ENCODE measurements at places on chromosomes 7 and 10.

GRCh38 chr7:132980402-132980801, 101.5 kb downstream of the CHCHD3 start:
- H3K27me3 ChIP-seq: no peaks in the 10 kb centered on the region
- H3K4me3 ChIP-seq: no peak overlapping the region
- no peaks in the 10 kb centered on the region for H3K36me3 ChIP-seq
- no peaks in the 10 kb centered on the region for H3K4me1 ChIP-seq
- no peak for DNase-seq
- no peak overlapping the region for H3K27ac ChIP-seq

- no peak for DNase-seq
Measured at GRCh38 chr10:33416691-33417090, 82.2 kb upstream of the NRP1 start.

- no peaks in the 10 kb centered on the region for H3K27me3 ChIP-seq
- H3K27ac ChIP-seq: no peak overlapping the region
- no peak overlapping the region for H3K4me3 ChIP-seq
- no peaks in the 10 kb centered on the region for H3K36me3 ChIP-seq
- no peak for DNase-seq
- H3K4me1 ChIP-seq: no peaks in the 10 kb centered on the region
Measured at GRCh38 chr10:79940431-79940830, 8.5 kb downstream of the SFTPD start.

DNA sequence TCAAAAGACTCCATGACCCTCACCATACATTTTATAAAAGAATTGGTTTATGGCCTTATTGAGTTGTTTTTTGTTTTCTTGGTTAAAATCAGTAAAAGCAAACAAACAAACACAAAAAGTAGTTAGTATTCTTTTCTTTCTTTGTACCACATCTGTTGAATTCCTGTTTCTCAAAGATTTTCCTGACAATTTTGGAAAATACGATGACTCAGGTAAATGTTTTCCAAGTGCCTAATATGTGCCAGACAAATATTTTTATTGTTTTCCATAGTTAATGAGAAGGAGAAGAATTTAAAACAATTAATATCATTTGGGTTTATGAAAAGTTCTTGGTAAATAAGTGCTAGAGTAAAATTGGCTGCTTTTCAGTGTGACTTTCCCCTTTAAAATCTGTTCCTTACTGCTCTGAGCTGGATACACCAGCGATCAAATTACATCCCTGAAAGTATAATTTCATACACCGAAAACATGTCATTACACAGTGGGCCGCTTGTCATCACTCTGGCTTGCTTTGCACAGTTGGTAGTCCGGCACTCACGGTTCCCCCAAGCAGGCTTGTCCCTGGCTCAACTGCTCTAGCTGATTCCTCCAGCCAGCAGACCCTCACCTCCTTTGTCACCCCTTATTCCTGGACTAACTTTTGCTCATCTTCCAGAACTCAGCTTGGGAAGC, 80.5 kb downstream of the TBXAS1 start:
- H3K36me3 ChIP-seq: no peaks in the 10 kb centered on the region
- no peak overlapping the region for H3K4me3 ChIP-seq
- H3K27me3 ChIP-seq: no peaks in the 10 kb centered on the region

GRCh38 chr10:70981171-70981836, 92.9 kb upstream of the PCBD1 start:
- no peak overlapping the region for H3K27ac ChIP-seq
- H3K36me3 ChIP-seq: no peaks in the 10 kb centered on the region
- H3K27me3 ChIP-seq: no peaks in the 10 kb centered on the region
- no peak for DNase-seq
- H3K4me3 ChIP-seq: no peak overlapping the region

DNA sequence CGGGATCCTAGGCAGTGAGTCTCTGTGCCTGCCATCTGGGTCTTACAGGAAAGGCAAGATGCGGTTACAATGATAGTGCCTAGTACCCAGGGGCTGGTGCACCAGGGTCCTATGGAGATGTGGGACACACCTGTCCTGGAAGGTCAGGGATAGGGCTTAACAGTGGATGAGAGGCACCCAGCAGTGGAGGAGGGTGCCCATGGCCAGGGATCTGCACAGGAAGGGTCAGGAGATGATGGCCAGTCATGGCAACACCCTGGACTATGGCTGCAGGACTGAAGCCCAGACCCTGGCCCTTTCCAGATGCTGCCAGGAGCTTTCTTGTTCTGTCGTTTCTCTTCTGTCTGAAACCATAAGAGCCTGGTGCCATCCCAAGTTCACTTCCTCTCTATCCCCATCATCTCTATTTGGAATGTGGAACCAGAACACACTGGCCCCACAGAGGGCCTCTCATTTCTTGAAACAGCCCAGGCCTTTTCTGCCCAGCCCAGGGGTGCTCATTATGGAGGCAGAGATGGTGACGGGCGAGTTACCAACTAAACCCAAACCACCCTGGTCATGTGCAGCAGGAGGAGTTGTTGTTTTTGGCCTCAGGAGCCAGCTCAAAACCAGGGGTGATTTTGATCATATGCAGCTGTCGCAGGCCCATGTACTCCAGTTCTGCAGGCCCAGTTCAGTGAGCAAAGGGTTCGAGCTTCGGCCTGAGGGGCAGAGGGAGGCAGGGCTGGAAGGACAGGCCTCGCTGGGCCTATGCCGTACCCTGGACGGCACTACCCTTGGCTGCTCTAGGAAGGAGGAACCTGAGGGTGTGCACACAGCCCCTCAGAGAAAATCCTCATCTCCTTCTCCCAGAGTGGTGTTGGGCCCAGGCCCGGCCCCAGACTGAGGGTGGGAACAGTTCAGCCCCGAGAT, 52.6 kb upstream of the GDF10 start:
- DNase-seq: no peak
- H3K27me3 ChIP-seq: no peaks in the 10 kb centered on the region
- no peak overlapping the region for H3K27ac ChIP-seq
- H3K4me3 ChIP-seq: no peak overlapping the region
- H3K36me3 ChIP-seq: no peaks in the 10 kb centered on the region

DNA sequence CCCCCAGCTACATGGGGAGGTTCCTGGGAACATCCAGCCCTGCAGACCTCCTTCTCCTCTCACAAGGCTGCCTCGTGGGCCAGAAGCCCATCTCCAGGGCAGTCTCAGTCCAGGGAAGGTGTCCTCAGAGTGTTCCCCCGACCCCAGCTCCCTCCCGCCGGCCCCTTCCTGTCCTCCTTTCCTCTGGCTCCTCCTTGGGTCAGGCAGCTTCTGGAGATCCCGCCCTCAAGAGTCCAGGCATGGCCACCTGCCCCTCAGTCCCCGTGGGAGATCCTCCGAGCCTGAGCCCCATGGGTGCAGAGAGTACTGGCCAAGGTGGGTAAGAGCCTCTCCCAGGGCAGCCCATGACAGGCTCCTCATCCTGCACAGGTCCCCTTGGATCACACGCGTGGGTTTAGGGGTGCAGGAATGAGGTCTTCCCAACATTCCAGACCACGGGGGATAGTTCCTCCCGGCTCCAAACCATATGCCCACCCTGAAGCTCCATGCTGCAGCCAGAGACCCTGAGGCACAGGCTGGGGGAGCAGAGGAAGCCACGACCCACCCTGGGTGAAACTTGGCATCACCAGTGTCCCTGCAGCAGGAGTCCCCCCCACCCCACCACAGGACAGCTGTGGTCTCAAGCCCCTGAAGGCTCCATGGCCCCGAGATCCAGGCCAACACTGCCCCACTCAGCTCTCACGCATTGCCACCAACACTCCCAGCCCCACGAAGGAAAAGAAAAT, 65.5 kb downstream of the OAT start:
- no peak for DNase-seq
- H3K36me3 ChIP-seq: no peaks in the 10 kb centered on the region
- no peak overlapping the region for H3K27ac ChIP-seq

- no peak overlapping the region for H3K4me3 ChIP-seq
- H3K27me3 ChIP-seq: no peaks in the 10 kb centered on the region
- no peaks in the 10 kb centered on the region for H3K36me3 ChIP-seq
Measured at GRCh38 chr7:90180649-90181048, 26.4 kb downstream of the STEAP1 start.

GRCh38 chr10:50346942-50347341, 95.6 kb upstream of the ASAH2 start:
- no peaks in the 10 kb centered on the region for H3K27me3 ChIP-seq
- no peak overlapping the region for H3K27ac ChIP-seq
- peaks cover 1% of the 10 kb centered on the region for H3K36me3 ChIP-seq

GRCh38 chr10:15096661-15097010, 519 bp upstream of the RPP38 start:
- H3K27ac ChIP-seq: peak overlapping the region; percentile 97
- DNase-seq: no peak
- H3K36me3 ChIP-seq: no peaks in the 10 kb centered on the region
- H3K4me1 ChIP-seq: peaks cover 30% of the 10 kb centered on the region
- H3K4me3 ChIP-seq: peak overlapping the region; percentile 79

DNA sequence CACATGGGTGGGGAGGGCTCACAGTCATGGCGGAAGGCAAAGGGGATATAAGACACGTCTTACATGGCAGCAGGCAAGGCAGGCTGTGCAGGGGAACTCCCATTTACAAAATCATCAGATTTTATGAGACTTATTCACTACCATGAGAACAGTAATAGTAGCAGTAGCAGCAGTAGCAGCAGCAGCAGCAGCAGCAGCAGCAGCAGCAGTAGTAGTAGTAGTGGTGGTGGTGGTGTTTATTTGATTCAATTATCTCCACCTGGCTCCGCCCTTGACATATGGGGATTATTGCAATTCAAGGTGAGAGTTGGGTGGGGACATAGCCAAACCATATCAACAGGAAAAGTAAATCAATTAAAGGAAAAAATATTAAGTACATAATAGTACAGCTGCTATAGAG, 184.7 kb downstream of the LRMDA start:
- no peaks in the 10 kb centered on the region for H3K36me3 ChIP-seq
- no peak for DNase-seq

DNA sequence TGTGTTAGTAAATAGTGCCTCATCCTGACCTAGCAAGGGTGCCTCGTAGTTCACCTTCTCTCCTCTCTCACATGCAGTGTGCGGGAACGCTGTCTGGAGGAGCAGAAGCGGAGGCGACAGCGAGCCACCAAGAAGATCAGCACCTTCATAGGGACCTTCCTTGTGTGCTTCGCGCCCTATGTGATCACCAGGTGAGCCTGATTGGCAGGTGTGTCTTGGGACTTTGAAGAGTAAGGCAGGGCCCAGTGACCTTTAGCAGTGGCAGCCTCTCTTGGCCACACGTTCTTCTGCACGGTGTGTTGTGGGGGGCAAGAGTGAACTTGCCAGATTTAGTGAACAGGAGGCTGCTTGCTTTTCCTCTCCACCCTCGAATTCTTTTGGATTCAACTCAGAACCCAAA, 8.6 kb downstream of the GPR26 start:
- no peaks in the 10 kb centered on the region for H3K4me1 ChIP-seq
- DNase-seq: no peak

DNA sequence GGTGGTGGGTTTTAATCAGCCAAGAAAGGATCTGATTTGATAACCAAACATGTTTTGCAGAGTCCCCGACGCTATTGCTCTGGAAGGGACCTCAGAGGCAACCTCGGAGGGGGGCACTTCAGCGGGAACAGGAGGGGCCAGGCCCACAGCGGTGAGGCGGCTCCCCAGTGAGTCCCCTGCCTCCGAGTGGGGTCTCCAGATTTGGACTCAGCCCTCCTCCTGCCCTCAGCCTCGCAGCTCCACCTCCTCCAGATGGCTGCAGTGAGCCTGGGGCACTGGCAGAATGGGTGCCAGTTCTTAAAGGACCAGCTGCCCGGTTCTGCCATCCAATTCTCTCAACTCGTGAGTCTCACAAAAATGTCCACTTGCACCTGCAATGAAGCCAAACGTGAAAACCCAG, 61.0 kb upstream of the NANOS1 start:
- H3K4me1 ChIP-seq: no peaks in the 10 kb centered on the region
- DNase-seq: no peak
- H3K36me3 ChIP-seq: no peaks in the 10 kb centered on the region
- H3K27ac ChIP-seq: no peak overlapping the region
- H3K4me3 ChIP-seq: no peak overlapping the region

GRCh38 chr10:62681211-62681940, 123.1 kb upstream of the ADO start:
- no peaks in the 10 kb centered on the region for H3K36me3 ChIP-seq
- H3K27ac ChIP-seq: no peak overlapping the region
- no peak overlapping the region for H3K4me3 ChIP-seq
- H3K27me3 ChIP-seq: no peaks in the 10 kb centered on the region
- no peaks in the 10 kb centered on the region for H3K4me1 ChIP-seq
- DNase-seq: no peak

DNA sequence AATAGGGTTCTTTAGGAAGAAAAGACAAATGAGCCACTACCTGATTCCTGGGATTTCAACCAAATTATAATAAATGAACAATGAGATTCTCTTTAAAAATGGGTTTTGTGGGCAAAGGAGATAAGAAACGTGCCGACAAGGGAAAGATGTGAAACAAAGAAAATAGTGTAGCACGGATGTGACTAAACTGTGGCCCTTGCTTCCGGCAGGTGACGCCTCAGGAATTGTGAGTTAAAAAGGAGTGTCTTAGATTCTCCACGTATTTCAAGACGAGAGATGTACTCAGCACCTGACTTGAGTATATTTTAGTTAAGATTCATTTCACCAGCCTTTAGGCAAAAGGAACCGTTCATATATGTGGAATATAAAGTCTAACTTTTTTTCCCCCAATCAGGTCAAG, 75.9 kb downstream of the DNAH11 start:
- peaks cover 16% of the 10 kb centered on the region for H3K4me1 ChIP-seq
- DNase-seq: no peak
- no peaks in the 10 kb centered on the region for H3K27me3 ChIP-seq
- H3K36me3 ChIP-seq: no peaks in the 10 kb centered on the region

DNA sequence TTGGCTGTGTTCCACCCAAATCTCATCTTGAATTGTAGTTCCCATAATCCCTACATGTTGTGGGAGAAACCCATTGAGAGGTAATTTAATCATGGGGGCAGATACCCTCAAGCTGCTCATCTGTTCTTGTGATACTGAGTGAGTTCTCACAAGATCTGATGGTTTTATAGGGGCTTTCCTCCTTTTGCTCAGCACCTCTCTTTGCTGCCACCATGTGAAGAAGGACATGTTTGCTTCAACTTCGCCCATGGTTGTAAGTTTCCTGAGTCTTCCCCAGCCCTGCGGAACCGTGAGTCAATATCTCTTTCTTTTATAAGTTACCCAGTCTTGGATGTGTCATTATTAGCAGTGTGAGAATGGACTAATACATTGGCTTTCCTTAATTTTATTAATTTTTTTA, 527.8 kb downstream of the MDFIC start:
- DNase-seq: no peak
- H3K36me3 ChIP-seq: no peaks in the 10 kb centered on the region
- H3K27me3 ChIP-seq: no peaks in the 10 kb centered on the region
- no peak overlapping the region for H3K4me3 ChIP-seq
- H3K27ac ChIP-seq: no peak overlapping the region

GRCh38 chr7:66013938-66014337, 31.9 kb upstream of the GUSB start:
- H3K4me3 ChIP-seq: no peak overlapping the region
- H3K27ac ChIP-seq: no peak overlapping the region
- no peaks in the 10 kb centered on the region for H3K36me3 ChIP-seq
- no peaks in the 10 kb centered on the region for H3K27me3 ChIP-seq
- DNase-seq: peak; percentile 25

DNA sequence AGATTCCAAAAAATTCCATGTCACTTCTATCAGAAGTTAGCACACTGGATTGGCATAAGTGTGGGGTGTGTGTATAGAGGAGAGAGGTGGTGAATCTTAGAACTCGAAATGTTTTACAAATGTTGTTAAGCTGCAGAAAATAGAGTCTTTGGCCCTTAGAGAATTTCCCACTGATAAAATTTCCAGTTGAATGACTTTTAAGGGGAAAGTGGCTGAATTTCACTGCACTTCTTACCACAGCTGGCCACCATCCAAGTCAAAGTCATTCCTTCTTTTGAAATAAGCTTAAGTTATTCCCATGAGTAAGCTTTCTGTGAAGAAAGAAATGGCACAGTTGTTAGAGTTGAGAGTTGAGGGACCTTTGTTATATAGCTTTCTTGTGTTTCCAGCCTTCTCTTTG, 13.9 kb downstream of the VCL start:
- no peak overlapping the region for H3K27ac ChIP-seq
- H3K36me3 ChIP-seq: no peaks in the 10 kb centered on the region
- H3K4me3 ChIP-seq: no peak overlapping the region
- H3K4me1 ChIP-seq: peaks cover 26% of the 10 kb centered on the region
- no peaks in the 10 kb centered on the region for H3K27me3 ChIP-seq
